ENCODE measurements at places on chromosomes 12 and 14.

GRCh38 chr12:131266591-131267467, 313.1 kb downstream of the ADGRD1 start:
- DNase-seq: no peak

GRCh38 chr12:100942984-100943749, 148.6 kb downstream of the ANO4 start:
- DNase-seq: no peak

- DNase-seq: no peak
Measured at GRCh38 chr12:107288414-107289127, 195.2 kb upstream of the CRY1 start.

DNA sequence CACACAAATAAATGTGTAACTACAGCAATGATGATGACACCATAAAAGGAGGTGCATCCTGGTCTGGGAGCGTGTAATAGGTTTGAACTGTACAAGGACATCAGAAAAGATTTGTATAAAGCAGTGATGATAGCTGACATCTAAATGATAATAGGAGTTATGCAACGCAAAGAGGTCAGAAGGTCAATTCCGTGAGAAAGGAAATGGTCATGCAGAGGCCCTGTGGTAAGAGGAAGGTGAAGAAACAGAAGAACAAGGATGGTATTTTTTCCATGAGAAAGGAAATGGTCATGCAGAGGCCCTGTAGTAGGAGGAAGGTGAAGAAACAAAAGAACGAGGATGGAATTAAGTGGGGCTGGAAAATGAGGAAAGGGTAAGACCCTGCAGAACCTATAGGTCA, 106.7 kb upstream of the TMPO start:
- DNase-seq: no peak

DNA sequence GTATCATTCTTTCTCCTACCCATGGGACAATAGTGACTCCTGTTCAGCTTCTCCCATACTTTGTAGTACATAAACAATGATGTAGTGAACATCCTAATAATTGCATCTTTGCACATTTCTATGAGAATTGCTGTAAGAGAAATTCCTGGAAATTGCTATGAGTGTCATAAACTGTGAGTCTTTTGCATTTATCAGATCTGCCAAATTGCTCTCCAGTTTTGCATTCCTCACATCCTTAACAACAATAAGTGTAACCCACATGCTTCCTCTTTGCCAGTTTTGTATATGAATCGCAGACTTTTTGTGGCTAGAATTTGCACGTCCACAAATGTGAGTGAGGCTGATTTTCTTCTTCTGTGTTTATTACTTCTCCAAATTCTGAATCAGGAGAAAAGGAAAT, 124.0 kb upstream of the TBX5 start:
- DNase-seq: no peak

DNA sequence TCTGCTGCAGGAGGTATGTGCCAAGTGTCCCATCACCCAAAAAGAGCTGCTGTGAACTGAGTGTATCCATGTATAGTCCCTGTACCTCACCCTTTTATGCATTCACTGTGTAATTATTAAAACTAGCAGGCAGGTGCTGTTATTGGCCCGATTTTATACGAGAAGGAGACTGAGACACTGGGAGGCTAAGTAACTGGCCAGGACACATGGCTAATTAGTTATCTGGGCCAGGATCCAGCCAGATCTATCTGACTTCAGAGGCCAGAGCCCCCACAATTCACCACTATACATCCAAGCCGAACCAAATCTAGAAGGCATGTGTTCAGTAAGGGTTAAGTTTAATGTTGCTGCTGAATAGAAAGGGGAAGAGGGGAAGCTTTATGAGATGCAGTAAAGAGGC, 73.4 kb downstream of the FRMD6 start:
- no peak for DNase-seq

DNA sequence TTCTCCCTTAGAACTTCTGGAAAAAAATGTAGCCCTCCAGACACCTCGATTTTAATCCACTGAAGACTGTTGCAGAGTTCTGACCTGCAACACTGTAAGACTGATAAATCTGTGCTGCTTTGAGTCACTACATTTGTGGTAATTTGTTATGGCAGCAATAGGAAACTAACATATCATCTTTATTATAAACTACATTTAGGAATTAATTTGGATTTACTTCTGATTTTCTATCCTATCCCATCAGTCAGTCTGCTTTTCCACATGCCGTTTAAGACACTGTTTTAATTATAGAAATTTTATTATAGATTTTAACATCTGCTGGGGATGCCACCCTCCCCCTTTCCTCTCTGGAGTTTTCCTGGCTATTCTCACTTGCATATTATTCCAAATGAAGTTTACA, 375.2 kb downstream of the DUSP6 start:
- DNase-seq: no peak

- DNase-seq: no peak
Measured at GRCh38 chr14:65396082-65396910, 16.2 kb upstream of the FUT8 start.

DNA sequence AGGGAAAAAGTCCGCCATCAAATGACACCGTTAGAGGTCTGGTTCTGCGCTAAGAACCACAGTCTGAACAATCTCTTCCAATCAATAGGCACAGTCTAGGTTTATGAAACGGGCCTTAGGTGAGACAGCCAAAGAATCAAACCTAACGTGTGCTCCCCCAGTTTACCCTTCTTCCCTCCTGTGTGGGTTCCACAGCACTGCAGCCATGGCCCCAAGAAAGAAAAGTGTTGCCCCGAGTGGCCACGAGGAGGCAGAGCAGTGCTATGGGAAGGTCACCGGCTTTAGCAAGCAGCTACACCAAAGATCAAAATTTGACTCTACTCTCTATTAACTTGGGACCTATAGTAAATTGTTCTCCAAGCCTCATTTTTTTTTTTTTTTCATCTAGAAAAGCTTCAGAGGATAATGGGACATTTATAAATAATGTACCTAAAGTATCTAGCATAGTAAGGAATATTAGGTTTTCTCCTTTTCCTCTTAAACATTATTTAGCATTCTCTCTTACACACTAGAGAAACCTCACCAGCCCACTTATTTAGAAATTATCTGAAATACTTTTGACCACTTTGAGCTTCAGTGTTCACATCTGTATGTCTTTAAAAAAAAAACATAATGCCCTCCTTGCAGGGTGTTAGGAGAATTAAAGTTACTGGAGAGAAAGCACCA, 70.2 kb upstream of the GPHB5 start:
- peak; percentile 57 for DNase-seq

DNA sequence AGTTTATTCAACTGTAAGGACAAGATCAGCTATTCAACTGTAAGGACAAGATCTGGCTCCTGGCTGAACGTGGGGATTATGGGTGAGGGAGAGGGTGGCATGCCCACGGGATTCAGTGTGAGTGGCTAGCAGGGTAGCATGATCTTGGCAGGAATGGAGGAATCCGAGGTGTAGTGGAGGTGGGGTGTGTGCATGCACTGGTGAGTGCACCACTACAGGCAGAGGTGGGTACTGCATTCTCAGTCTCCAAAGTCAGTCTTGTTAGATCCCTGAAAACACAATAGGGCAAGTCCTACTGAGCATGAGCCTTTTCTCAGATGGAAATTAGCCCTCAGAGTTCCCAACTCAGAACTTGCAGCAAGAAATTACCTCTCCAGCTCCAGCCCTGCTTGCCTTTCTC, 32.2 kb upstream of the DCD start:
- DNase-seq: peak; percentile 18

DNA sequence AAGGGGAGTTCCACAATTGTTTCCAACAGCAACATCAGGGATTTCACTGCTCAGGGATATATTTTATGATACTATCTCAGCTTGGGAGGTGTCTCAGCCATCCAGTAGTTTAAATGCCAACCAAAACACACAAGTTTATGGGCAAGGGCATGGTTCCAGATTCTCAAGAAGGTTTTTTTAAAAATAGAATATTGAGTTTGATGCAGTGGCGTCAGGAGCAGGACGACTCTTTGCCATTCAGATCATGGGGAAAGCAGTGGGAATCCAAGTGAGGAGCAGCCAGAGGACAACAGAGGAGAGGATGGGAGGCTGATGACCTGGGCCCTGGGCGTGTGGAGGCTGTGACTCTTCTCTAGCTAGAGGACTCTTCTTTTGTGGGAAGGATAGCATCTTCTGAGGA, 25.7 kb downstream of the TSHR start:
- DNase-seq: no peak

DNA sequence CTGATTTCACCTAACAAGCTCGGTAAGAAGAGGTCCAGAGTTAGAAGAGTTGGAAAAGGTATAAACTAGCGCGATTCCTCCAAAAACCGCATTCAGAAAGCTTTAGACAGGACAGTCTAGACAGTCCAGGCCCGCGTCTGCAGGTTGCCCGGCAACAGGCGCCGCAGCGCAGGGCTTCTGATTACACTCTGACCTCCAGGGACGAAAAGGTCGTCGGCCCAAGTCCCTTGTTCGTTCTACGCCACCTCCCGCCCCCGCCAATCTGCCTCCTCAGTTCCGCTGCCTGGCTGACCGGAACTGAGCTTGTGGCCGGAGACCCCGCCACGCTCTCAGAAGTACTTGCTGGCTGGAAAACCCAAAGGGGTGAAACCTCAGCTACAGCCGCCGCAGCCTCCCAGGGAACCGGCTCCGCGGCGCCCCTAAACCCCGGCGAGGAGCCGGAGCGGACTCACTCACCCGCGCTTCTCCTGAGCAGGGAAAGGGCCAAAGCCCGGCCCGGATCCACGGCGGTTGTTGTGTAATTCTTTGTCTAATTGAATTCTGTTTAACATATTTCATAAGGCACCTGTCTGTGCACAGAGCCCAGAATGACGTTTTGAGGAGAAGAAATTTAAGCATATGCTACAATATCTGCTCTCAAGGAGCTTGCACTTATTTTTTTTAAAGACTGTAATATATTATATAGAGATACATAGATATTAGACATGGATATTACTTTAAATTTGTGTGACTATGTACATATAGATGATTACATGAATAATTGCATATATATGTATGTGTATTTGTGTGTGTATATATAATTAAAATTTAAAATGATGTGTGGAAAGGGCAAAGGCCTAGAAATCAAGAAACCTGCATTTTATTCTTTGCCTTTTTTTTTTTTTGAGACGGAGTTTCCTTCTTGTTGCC, at the start of gene CAPS2:
TSS of gene CAPS2 (minus strand) at position 407 of the 909 bp plus-strand sequence. CDS start 3,826 bp downstream, outside the sequence.
- DNase-seq: peak; percentile 47

GRCh38 chr12:123036466-123037285, 56.2 kb downstream of the ARL6IP4 start:
- DNase-seq: peak; percentile 6

DNA sequence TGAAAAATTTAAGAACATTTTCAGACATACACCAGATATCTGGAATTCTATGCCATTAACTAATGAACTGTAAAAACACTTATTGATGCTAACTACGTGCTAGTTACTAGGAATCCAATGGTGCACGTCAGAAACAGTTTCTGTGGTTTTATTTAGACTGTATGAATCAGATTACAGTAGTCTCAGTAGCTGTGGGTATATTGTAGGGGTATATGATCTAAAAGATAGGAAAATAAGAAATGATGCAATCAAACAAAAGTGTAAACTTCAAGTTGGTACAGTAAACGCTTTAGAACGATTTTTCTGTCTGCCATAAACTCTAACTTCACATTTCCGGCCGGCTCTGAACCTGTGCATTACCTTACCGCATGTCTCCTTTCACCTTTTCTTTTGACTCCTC, 2.3 kb downstream of the ABCC9 start:
- DNase-seq: no peak

DNA sequence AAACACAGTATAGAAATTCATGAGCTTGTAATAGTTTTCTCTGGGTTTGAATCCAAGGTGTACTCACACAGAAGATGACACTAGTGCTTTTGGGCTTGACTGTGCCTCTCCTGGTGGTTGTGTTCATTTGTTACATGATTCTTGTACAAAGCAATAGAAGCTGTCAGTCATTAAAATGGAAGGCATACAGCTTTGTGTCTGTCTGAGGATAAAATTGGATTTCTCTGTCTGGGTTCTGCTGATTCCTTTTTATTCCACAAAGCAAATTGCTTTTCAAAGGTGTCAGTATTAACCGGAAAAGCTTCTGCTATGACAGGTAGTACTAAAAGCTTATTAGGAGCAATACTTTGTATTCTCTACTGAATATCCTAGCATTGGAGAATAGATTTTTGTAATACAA, 361.2 kb downstream of the SLC6A15 start:
- no peak for DNase-seq

DNA sequence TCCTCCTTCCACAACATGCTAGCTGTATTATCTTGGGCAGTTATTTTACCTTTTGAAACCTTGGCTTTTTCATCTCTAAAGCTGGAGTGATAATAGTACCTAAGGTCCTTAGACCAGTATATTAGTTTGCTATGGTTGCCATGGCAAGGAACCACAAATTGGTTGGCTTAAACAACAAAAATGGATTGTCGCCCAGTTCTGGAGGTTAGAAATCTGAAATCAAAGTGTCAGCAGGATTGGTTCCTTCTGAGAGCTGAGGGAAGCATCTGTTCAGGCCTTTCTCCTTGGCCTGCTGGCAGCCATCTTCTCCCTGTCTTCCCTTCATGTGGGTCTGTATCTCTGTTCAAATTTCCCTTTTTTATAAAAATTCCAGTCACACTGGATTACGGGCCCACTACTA, 55.5 kb upstream of the SLC35F4 start:
- no peak for DNase-seq

- DNase-seq: no peak
Measured at GRCh38 chr12:5186715-5187114, 143.0 kb downstream of the KCNA5 start.

DNA sequence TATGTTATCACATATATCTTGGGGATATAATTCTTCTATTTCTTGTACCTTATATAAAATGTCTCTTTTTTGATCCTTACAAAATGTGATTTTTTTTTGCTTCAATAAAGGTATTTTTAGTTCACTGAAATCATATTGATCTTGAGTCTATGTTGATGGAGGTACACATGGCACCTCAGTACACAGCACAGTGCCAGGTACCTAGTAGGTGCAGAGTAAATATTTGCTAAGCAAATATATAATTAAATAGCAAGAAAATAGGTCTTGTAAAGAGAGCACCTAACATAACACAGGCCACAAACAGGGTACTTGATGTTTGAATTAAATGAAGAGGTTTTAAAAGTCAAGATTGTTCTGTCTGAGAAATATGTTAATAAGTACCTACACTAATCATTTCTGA, 69.7 kb downstream of the CIT start:
- DNase-seq: no peak

DNA sequence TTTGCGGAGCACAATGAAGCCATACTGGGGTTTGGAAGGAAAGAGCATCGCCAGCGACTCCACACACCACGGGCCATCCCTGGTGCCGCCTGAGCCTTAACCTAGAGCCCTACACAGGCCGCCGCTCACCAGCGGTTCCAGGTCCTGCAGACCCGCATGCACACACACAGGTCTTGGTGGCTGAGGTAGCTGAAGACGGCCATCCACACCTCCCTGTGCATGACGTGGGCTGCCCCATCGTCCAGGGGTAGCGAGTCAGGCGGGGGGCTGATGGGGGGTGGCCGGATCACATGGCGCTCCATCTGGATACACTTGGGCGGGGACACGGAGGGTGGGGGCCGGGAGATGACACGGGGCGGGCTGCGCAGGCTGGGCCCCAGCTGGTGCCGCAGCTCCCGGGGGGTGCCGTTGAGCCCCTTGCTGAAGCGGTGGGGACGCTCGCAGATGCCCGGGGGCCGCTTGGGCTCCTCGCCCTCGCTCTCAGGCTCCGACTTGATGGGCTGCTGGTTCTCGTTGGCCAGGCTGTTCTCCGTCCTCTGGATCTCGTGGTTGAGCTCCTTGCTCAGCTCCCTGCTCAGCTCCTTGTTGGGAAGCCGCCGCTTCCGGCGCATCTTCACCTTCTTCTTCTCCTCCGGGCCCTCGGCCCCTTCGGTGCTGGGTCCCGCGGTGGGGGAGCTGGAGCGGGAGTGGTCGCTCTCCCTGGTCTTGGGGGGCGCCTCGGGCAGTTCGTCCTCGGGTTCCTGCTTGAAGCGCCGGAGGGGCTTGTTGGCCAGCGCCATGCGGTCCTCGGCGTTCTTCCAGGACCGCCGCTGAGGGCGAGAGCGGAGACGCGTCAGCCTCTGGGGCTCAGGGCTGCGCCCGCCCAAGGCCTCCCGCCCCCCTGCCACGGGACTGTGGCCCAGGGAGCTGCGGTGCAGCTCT, 42.4 kb downstream of the RNF34 start:
- no peak for DNase-seq
